A549 (cell line): ENCODE measurements at places on chromosomes 6 and 20.

- no peak for DNase-seq
These were observed 17.6 kb upstream of the EYA4 start for GRCh38 chr6:133223452-133224029.

- peak; percentile 65 for DNase-seq
These were observed 43.6 kb downstream of the REPS1 start for GRCh38 chr6:138944412-138944811.

DNA sequence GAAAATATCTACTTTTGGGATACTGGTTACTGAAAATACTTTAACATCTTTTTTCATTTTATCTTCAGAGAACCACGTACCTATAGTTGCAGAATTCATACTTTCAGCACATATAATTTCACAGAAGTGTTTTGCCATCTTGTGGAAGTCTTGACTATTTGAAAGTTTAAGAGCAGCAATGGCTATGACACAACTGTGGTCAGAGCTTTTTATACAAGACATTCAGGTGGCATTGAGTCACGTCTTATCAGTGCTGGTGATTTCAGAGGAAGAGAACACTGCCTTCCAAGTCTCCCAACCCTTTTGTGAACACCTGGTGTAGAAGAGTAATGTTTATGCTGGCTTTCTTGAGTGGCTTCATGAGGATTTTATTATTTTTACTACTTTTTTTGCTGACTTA lies 171.6 kb downstream of the ARID1B start:
- no peak for DNase-seq

DNA sequence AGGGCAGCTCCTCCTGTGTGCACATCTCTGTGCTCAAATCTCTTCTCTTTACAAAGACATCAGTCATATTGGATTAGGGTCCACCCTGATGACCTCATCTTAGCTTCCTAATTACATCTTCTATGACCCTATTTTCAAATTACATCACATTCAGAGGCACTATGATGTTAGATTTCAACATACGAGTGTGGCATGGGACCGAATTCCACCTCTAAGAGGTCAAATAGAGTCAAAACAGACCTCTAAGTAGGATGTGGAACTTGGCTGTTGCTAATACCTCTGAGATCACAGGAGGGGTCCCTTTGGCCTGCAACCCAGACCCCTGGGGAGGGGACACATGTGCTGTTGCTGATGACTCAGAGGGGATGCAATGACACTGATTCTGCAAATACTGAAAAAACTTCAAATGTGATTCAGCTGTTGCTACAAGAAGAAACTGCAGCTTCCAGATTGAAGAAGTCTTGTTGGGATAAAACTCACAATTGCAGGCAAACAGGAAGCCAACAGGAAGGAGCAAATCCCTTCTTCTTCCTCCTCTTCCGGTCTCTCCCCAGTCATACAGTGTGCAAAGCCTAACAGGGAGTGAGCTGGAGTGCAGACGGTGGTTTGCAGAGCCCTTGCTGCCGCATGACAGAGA lies 216.2 kb downstream of the MYLK4 start:
- no peak for DNase-seq
